ENCODE measurements at places on chromosomes 4 and X. TPM values are rescaled to one million over a fixed set of nuclear protein-coding genes. Genes with fewer than 3 reads are reported as not detected.

The PRKG2 gene
- 1.9 TPM for total RNA-seq

The SOWAHD gene
- total RNA-seq, result not detected

The SLC9A7 gene
- total RNA-seq, result 6.4 TPM

The GAGE1 gene
- total RNA-seq, result not detected

The XKRX gene
- total RNA-seq, result 1.2 TPM

The OSTC gene
- total RNA-seq, result 30.9 TPM

The GASK1B gene
- total RNA-seq, result not detected

DNA sequence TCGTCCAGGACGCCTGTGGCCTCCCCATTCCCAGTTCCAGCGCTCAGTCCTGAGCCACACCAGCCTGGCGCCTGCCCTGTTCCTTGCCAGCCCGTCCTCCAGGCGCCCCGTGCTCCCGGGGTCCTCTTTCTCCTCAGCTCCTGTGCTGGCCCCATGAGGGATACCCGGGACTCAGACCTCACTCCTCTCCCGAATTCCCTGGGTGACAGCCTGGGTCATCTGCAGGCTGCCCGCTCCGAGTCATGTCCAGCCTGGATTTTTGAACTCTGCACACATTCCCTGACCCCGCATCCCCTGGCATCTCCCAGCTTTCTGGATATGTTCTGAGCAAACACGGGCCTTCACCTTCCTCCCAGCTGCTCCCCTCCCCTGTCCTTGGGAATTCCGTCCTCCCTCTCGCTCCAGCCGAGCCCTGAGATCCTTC, 14.9 kb upstream of the ADD1 start:
- DNase-seq, result no peak

- no peak for DNase-seq
These were observed 12.9 kb downstream of the TMEM154 start for GRCh38 chr4:152666946-152667345.

DNA sequence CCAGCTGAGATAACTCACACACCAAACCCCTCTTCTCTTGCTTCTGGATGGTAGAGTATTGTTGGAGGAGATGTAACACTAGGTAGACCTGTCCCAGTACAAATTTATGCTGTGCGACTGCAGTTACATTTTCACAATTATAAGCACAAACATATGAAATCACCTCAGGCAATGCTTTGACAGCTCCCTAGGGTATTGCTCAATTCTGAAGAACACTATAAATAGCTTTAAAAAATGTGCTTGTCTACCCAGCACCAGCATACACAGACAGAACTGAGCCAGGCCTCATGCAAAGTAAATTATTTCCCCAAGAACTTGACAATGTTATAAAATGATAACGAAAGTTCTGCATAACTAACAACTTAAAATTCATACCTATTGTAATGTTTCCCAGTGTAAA, 1999.1 kb upstream of the ADGRL3 start:
- DNase-seq, result no peak

- DNase-seq, result peak; percentile 44
These were observed 541 bp downstream of the AIMP1 start for GRCh38 chr4:106316773-106317409.

- no peak for DNase-seq
These were observed 175.1 kb downstream of the PARM1 start for GRCh38 chr4:75107755-75108612.

DNA sequence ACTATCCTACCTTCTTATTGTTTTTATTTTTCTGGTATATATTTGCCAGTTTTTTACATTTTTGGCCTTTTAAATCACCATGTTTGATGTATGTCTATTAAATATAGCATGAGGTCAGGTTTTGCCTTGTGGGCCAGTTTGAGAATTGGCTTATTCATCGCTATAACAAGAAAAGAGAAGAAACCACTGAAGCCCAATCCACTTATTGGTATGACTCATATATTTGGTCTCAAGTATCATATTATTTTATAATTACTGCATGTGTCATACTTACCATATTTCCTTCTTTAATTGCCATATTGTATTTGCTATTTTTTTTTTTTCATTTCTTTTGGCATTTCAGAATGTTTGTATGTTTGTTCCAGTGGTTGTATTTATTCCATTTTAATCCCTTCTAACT, 99.3 kb downstream of the IRF2 start:
- no peak for DNase-seq

GRCh38 chrX:38881727-38882126, 80.5 kb downstream of the MID1IP1 start:
- no peak for DNase-seq
